ENCODE measurements at places on chromosomes 16 and 17.

GRCh38 chr16:12268606-12269005 lies 292.1 kb downstream of the SNX29 start:
- no peak for DNase-seq

GRCh38 chr16:50702725-50703124 lies 9.3 kb downstream of the NOD2 start:
- no peak for DNase-seq

DNA sequence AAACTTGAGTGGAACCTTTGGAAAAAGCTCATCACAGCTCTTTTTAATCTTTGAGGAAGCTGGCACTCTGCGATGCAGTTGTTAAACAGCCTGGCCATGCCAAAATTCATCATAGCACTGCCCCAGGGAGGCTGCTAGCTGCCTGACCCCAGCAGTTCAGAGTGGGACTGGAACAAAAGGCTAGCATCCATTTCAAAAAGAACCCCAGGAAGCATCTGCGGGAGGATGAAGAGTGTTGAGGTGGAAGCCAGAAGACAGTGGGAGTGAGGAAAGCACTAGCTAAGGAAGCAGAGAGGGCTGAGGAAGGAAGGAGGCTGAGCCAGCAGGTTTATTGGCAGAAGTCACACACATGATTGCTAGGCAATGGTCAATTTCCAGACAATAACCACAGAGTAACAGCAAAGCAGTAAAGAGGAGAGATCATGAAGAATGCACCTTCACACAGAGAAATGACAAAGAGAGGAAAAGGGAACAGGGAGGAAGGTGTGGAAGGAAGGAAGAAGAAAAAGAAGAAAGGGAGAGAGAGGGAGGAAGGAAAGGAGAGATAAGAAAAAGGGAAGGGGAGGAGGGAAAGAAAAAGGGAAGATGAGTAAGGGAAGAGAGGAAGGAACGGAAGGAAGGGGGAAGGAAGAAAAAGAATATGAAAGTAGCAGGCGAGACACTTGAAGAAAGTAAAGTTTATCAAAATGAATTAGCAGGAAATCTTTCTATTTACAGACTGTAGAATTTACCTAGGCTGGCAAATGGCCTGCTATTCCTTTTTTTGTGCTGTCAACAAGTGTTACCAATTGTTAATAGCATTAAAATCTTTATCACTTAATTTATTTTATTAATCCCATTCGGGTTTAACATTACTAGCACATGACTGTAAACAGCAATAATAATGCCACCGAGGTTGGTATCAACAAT lies 270.0 kb upstream of the PSMD7 start:
- no peak for DNase-seq

GRCh38 chr17:18928628-18929125 lies 23.3 kb upstream of the SLC5A10 start:
- no peak for DNase-seq

GRCh38 chr16:6038941-6039645 lies 941.5 kb upstream of the EEF2KMT start:
- DNase-seq: no peak

GRCh38 chr16:23432176-23433128 lies 20.5 kb downstream of the COG7 start:
- DNase-seq: no peak

GRCh38 chr16:88975511-88976061 lies 1.4 kb downstream of the CBFA2T3 start:
- DNase-seq: no peak

DNA sequence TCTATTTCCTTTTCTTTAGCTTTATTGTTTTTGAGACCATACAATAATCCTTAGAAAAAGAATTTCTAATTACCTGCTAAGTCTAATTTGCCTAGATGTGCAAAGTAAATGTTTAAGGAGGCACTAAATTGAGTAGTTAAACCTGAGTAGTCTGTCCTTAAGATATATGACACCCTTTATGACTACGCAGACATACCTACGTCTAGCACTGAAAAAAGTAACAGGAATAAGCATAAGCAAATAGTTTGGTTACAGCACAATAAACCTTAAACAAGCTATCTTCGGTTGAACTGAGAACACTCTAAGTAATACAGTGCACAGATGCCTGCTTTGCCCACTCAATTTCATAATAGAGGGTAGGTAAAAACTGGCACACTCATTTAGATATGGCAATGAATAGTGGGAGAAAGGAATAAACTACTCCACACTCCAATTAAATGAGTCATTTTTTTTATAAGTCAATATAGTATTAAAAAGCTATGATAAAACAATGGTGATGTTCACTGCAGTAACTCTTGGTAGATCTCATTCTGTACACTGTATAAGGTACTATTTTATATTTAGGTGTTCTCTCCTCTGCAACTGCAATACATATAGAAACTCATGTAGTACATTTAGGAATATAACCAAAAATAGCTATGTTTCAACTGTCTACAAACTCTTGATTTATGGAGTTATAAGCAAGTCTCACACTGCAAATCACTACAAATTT lies 19.7 kb upstream of the INTS2 start:
- no peak for DNase-seq

DNA sequence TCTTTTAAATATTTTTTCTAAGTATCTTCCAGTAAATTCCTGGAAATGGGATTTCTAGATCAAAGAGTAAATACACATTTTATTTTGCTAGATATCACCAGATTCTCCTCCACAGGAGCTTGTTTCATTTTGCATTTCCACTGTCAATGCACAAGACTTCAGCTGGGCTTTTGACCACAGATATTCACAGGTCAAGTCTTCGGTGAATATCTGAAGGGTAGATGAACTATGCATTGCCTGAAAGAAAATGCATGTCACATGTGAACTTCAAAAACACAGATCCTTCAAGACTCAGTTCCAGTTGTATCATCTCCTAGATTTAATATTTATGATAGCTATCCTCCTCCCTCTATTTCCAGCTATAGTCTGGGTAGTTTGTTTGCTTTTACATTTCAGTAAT lies 963.6 kb upstream of the GOT2 start:
- DNase-seq: no peak

- DNase-seq: no peak
These were observed 11.6 kb downstream of the AQP8 start for GRCh38 chr16:25228372-25228771.
